ENCODE measurements at places on chromosomes 5 and 9. TPM values are rescaled to one million over a fixed set of nuclear protein-coding genes. Genes with fewer than 3 reads are reported as not detected.

GRCh38 chr9:92764381-92764987 lies at the start of gene BICD2:
Gene BICD2, minus strand, starts transcription at chr9:92764833. Its CDS starts 89 bp downstream, at chr9:92764744.
- H3K36me3 ChIP-seq = no peaks in the 10 kb centered on the region
- peaks cover 63% of the 10 kb centered on the region for H3K4me1 ChIP-seq
- DNase-seq = no peak
- peak within 1 kb of the TSS; percentile 96 for H3K4me3 ChIP-seq

DNA sequence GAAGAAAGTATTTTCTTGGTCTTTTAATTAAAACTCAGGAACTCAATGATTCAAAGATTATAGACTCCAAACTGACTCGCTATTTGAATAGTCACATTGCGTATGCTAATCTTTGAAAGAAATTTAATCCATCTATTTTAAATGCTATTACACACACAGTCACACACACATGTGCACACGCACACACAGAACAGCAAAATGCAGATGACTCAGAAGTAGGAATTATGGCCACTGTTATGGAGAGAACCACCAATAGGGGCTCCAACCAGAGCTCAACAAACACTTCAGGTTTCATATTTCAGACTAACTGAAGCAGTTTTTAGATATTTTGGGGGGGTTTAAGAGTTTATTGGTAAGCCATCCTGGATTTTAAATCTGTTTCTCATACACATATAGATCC lies 1917.9 kb downstream of the EFNA5 start:
- H3K36me3 ChIP-seq = no peaks in the 10 kb centered on the region
- H3K27me3 ChIP-seq = no peaks in the 10 kb centered on the region
- H3K4me1 ChIP-seq = no peaks in the 10 kb centered on the region
- no peak overlapping the region for H3K4me3 ChIP-seq
- no peak overlapping the region for H3K27ac ChIP-seq

Gene PTGS1
- total RNA-seq = 2.4 TPM

Gene EPB41L4B
- 2.4 TPM for total RNA-seq

Gene PPP2R2B
- 0.51 TPM for total RNA-seq

Measured in heart right ventricle (tissue), 16 donors.